Right forelimb (tissue), 1 donor: ENCODE measurements at places on chromosomes 6 and 20.

DNA sequence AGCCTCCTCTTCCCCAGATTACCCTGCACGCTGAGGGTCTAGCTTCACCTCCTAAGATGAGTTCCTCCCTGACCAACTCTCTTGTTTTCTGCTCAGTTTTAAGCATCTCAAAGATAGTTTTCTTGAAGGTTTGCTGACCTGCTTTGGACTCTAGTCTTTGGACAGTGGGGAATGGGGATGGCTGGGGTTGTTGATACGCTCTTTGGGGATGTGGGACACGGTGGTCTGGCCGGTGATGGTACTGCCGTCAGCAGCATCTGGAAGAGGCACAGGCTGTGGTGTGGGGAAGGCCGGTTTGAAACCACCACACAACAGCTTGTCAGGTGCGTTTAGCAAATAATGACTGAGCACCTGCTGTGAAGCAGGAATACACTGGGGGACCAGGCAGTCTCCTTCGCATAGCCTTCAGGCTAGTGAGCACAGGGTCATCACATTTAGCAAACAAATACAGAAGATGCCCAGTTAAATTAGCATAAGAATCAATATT lies 94.1 kb downstream of the TMEM242 start:
- DNase-seq = no peak

DNA sequence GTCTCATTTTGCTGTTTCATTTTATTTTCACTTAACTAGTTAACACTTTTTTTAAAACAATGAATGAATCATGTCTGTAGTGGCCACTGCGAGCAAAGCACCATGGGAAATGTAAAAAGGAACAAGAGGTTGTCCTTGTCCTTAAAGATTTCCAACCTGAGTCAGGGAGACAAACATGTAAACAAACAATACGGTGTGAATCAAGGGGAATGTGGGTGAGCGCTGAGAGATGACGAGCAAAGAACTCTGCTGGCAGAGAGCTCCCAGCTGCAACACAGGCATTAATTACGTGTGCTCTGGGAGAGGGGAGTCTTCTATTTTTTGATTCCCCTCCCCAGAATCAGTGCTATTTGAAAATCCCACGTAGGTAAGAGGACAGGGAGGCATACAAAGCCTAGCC lies 84.3 kb downstream of the ATXN1 start:
- no peak for DNase-seq

- DNase-seq = no peak
These were observed 94.1 kb upstream of the BMP5 start for GRCh38 chr6:55969526-55969925.

DNA sequence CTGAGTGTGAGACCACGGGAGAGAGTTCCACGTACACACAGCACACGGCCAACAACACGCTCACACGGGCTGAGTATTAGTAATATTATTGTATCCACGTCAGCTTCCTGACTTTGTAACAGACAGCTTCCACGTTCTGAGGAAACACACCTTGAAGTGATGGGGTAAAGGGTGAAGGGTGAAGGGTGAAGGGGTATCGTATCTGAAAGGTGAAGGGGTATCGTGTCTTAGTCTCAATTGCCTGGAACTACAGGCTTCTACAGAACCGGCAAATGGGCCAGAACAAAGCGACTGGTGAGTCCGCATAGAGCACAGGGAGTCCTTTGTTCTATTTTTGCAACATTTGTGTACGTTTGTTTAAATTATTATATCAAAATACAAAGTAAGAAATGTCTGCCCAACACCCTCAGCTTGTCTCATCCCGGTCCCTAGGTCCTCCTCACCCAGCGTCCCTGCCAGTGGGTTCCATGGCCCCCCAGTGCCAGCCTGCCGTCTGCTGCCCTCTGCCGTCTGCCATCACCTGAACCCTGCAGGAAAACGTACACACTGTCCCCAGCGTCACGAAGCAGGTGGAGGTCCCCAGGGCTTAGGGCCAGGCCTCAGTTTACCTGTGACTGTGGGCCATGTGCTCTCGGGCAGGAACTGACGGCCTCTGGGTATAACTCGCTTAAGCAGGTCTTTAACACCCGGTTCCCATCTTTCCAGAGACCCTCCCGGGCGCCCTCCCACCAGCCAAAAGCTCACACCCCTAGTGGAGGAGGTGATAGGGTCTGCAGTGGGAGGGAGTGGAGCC lies 4.4 kb upstream of the HELZ2 start:
- DNase-seq = no peak

- no peak for DNase-seq
These were observed 9.6 kb downstream of the BTNL2 start for GRCh38 chr6:32397252-32397920.

DNA sequence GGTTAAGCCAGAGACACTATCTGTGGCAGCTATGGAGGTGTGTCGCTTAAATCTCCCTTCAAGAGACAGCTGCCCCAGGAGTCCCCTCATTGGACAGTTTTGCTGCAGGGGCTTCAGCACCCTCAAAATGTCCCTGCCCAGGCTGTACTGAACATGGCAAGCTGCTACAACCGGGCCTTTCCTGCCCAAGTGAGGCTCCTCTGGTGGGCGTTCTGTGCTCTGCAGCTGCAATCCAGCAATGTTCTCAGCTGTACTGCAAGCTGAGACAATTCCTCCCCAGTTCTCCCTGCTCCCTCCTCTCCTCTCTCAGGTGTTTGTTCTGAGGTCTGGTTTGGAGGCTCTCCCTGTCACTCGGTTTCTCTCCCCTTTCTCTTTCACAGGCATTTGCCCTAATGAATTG lies 190.8 kb upstream of the LAMP5 start:
- DNase-seq = no peak

DNA sequence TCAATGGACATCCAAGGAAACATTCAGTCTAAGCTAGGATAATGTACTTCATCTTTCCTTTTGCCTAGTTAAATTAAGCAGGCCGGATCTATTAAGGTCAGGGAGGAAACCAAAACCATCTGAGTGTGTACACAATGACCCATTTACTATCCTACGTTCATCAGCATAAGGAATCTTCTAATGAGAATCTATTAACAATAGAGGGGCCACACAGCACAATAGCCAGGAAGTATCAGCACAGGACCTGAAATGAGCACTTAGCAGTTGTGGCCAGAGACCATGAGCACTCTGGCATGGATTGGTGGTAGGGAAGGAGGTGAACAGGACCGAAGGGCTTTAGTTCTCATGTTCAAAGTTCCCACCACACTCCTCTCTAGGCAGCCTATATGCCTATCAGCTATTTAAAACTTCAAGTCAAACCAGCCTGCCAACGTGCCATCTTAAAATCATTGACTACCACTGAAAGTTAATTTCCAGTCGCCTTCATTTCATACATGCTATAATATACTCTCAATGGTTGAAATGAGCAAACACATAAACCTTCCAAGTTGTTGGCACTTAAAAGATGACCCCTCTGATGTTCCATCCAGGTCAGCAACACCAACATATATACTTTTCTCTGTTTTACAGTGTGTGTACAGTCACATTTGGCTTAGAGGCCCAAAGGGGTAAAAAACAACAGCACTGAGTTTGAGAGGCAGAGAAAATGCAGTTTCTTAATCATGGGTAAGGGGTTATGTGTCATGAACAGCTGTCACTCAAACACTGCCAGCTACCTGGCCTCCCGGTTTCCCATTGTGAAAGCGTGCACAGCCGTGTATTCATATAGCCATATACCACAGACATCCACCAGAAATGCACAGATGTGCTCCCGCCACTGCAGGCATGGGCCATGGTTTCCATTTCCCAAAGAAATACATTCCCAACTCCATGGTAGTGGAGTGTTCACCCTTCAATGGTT lies 184.3 kb downstream of the TBXT start:
- no peak for DNase-seq

DNA sequence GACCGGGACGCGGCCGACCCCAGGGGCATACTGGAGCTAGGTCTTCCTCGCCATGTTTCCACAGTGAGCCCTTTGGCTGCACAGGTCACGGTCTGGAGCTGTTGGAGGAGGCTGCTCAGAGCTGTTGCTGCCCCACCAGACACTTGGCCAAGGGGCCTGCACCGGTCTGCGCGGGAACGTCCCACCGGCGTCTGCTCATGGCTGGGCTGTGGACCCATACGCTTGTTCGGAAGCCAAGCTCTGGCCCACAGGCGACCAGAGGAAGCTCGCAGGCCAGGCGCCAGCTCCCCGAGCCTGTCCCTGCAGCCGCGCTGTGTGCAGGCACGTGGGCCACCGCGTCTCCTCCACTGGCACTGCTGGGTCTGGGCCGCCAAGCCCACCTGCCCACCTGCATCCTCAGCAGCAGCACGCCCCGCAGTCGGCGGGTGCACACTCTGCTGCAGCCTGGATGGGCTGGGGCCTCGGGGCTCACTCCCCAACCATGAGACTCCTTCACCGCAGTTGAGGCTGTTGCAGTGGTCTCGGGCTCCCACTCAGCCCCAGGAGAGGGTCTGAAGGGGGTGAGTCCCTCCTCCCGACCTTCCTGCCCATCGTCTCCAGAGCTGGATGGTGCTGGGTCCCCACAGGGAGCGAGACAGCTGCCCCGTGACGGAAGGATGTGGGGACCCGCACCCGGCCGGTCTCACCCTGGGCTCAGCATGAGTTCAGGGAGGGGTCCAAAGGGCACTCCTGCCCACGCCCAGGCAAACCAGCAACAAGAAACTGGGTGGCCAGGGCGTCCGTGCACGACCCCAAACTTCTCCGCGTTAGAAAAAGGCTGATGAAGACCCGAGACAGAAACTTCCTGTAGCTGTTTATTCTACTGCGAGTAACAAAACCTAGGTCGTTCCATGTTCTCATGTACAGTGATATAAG lies 15.5 kb upstream of the TCFL5 start:
- DNase-seq = peak; percentile 84

DNA sequence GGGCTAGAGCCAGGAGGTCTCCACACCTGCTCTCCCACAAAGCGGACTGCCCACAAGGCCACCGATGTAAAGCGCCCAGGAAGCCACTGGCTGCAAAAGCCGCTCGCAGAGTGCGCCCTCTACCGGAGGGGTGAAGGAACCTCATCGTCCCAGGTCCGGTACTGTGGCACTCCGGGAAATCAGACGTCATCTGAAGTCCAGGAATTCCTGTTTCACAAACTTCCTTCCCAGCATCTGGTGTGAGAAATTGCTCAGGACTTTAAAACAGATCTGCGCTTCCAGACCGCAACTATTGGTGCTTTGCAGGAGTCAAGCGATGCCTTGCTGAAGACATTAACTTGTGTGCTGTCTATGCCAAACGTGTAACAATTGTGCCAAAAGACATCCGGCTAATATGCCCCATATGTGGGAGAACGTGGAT lies 115.1 kb upstream of the ARID1B start:
- DNase-seq = peak; percentile 80

DNA sequence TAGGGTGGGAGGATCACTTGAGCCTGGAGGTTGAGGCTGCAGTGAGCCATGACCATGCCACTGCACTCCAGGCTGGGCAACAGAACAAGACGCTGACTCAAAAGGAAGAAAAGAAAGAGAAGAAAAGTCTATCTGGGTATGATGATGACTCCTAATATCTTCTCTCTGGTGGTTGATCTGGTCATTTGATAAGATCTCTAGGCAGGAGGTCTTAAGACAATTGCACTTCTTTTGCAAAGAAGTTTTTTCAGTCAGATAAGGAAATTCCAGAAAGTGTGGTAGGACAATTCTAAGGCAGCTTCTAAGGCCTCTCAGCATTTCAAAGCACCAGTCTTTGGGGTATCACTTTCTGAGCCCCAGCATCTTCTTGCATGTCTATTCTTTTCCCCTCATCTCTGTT lies 7.7 kb upstream of the AIF1 start:
- no peak for DNase-seq

- no peak for DNase-seq
These were observed 9.5 kb upstream of the PAQR8 start for GRCh38 chr6:52352239-52353018.

GRCh38 chr20:56439771-56440291 lies 27.8 kb downstream of the CASS4 start:
- peak; percentile 80 for DNase-seq

GRCh38 chr6:142846459-142846831 lies 98.5 kb downstream of the HIVEP2 start:
- no peak for DNase-seq

DNA sequence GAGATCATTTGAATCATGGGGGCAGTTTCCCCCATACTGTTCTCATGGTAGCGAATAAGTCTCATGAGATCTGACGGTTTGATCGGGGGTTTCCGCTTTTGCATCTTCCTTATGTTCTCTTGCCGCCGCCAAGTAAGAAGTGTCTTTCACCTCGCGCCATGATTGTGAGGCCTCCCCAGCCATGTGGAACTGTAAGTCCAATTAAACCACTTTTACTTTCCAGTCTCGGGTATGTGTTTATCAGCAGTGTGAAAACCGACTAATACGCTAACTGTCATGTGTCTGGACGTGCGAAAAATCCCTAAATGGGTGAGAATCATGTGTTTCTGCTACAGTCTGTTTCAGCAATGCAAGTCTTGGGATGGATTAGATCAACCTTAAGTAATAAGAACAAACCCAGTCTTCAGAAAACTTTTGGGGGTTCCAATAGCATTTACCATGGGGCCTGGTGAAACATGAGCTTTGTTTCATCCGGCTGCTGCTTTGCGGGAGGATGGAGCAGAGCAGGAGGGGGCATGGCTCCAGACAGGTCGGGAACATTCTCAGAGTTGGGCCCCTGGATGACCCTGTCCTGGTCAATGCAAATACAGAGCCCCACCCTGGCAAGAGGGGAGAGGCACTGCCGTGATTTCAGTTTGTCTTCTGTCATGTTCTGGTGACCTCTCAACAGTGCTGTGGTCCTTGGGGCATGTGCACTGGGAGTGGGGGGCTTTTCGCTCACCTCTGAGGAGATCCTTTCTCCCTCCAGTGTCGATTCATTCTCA lies 41.5 kb downstream of the CTCFL start:
- DNase-seq = no peak

DNA sequence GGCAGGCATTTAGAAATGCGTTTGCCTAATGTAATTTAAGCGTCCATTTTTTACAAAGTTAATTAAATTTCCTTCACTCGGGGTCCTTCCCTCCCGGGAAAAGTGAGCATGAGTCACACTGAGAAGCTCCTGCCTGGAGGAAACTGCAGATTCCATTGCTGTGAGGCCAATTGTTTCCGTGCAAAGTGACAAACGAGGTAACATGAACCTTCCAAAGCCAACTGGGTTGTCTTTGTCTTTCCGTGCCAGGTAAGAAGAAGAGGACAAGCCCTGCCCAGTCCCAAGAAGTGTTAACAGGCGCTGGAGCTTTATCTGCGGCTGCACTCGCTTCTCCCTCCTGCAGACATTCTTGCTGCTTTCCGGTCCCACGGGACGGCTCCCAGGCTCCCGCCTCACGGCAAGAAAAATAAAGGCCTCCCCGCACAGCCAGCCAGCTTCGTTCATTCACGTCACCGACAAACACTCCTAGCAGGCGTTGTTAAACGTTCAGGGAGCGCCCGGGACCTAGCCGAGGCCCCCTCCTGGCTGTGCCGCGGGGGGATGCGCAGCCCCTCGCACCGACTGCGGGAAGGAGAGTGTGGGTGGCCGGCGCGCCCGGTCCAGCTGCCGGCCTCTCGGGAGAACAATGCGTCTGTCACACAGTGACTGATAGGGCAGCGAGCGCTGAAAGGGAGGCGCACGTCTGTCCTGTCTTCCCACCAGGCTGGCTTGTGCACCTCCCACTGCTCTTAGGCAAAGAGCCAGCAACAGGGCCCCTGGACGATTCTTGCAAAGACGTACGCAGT lies 61.5 kb upstream of the HDDC2 start:
- peak; percentile 73 for DNase-seq
